Stimulated activated CD8-positive, alpha-beta memory T cell treated with anti-CD3 and anti-CD28 coated beads, Interleukin-15, amount 100 ng/mL, for 48 hours (primary cell): ENCODE measurements at places on chromosomes 4 and X.

DNA sequence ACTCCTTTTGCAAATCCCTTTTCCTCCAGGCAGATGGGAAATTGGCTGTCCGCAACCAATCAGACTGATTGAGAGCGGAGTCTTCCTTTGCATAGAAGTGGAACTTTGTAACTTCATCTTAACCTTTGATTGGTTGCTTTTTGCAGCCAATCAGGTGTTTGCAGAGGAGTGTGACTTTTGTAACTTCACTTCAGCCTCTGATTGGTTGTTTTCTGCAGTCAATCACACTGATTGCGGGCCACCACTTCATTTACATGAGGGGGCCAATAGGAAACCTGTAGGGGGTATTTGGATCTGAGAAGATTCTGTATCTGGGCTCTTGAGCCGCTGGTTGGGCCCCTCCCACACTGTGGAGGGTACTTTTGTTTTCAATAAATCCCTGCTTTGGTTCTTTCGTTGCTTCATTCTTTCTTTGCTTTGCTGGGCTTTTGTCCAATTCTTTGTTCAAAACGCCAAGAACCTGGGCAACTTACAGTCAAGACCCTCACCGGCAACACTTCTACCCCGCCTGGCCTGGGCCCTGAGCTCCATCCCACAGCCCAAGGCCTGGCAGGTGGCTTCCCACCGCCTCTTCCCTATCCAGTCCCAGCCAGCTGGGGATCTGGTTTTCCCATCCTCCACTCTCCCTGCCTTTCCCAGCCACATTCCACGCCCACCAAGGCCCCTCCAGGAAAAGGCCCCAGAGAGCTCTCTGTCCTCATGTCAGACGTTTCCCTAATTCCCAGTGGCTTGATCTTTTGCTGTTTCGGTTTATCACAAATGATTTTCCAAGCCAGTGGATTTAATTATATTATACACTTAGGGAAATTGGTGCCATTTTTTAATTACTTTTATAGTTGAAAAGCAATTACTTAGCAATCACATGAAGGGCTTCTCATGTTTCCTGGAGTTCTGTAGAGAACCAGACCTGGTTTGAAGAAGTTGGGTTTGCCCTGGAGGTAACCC, 110.2 kb upstream of the STX18 start:
- no peak for DNase-seq

GRCh38 chr4:48698029-48698971, 81.8 kb downstream of the FRYL start:
- DNase-seq, result no peak

GRCh38 chr4:98680806-98681205, 22.4 kb upstream of the TSPAN5 start:
- DNase-seq, result no peak

- no peak for DNase-seq
These were observed 7.3 kb upstream of the SH3BP2 start for GRCh38 chr4:2785613-2786012.

- no peak for DNase-seq
These were observed 73.9 kb downstream of the FAT4 start for GRCh38 chr4:125388613-125389012.

DNA sequence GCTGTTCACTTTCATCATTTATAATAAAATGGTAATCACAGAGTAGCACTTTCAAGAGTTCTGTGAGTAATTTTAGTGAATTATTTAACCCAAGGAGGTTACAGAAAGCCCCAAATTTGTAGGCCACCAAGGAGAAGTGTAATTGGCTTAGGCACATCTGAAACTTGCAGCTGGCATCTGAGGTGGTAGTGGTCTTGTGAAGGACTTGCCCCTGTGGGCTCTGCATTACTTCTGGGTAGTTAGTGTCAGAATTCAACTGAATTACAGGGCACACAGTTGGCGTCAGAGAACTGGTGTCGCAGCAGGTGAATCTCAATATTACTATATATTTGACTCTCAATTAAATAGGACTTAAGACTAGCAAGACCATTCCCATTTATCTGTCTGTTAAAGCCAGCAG, 36.9 kb downstream of the GPR174 start:
- no peak for DNase-seq

GRCh38 chrX:30822068-30822681, 66.9 kb downstream of the TAB3 start:
- DNase-seq, result no peak

GRCh38 chr4:105088110-105088879, 58.4 kb upstream of the TET2 start:
- no peak for DNase-seq

DNA sequence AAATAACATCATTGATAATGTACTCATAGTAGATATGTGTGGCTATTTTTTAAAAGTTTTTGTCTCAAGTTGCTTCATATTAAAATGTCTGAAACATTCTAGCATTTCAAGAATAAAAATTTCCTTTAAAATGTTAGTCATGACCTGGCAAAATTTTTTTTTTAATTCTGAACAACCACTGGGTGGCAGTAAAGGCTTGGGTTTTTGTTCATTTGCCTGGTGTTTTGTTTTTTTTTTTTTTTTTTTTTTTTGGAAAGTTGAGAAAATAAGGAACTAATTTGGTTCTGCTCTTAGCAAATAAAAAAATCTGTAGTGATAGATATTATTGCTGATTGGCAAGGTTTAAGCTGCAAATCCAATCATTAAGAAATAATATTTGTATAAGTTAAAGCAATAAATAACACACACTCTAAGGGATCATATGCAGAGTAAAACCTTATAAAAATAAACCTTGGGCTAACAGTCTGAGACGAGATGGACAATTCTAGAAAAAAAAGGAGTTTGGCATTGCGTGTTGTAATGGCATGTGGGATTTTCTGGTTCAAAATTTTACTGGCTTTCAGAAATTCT, 81.4 kb downstream of the CEP44 start:
- no peak for DNase-seq

- DNase-seq, result no peak
These were observed 678.6 kb downstream of the IQCM start for GRCh38 chr4:149136951-149137620.

DNA sequence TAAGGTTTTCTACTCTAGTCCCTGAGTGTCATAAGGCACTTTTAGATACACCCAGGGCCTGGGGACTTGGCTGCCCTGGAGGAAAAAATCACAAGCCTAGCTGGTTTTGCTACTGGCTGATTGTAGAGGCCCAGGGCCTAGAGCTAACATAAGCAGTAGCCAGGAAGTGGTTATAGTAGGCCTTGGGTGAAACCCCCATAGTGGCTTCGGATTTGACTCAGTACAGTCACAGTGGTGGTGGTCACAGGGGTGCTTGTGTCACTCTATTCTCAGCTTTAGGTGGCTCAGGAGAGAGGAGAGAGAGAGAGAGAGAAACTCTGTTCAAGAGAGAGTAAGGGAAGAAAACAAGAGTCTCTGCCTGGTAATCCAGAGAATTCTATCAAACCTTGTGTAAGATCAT, 194.5 kb upstream of the EDA2R start:
- DNase-seq, result no peak

DNA sequence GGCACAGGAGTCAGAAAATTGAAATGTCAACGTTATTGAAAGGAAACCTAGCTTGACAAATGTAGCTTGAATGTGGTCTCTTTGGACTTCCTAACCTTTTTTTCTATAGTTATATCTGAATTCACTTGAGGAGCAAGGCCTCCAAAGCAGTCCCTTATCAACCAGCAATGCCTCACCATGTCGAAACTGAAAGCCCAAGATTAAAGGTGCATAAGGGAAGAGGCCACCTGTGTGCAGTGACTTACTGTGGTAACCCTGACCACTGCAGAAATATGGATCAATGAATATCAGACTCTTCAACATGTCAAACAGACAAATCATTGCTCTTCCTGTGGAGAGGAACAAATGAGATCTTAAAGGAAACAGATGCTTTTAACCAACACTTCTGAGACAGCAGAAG, 95.0 kb upstream of the GIMD1 start:
- DNase-seq, result no peak

DNA sequence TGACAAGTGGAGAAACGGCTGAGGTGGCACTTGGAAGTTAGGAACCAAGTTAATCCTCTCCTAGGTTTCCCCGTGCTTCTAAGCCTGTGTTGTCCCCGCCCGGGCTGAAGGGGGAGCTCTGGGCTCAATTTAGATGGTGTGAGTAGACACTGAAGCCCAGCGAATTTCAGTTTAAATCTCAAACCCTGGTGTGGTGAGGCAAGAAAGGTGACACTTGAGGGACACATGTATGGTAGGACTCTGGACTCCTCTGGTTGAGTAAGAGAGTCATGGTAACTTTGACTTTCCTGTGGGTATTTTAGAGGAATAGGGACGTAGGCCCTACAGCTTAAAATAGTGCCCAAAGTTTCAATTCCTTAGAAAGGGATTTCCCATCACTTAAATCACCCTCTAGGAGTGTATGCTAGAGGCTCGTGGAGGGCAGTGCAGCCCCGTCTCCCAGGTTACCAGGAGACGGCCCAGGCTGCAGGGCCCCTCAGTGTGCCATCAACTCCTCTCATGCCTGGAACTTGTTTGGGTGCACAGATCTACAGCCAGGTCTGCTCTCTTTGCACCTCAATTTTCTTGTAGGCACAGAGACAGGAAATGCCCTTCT, 24.0 kb downstream of the HAND2 start:
- no peak for DNase-seq

DNA sequence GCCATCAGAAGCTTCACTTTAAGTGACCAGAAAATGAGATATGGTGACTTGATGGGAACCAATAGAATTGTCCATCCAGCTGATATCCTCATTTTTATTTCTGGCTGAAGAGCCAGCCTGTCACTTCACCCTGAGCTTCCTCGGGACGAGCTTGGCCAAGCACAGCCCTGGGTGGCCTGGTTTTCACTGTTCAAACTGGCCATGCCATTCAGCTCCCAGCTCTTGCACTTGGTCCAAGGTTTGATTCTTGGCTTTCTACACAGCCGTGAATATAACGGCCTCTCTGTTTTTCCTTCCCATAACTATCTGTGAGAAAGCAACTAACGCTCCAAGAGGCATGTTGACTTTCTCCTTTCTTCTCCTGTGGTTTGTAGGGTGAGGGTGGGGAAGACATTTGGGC, 71.9 kb downstream of the LIMCH1 start:
- no peak for DNase-seq

DNA sequence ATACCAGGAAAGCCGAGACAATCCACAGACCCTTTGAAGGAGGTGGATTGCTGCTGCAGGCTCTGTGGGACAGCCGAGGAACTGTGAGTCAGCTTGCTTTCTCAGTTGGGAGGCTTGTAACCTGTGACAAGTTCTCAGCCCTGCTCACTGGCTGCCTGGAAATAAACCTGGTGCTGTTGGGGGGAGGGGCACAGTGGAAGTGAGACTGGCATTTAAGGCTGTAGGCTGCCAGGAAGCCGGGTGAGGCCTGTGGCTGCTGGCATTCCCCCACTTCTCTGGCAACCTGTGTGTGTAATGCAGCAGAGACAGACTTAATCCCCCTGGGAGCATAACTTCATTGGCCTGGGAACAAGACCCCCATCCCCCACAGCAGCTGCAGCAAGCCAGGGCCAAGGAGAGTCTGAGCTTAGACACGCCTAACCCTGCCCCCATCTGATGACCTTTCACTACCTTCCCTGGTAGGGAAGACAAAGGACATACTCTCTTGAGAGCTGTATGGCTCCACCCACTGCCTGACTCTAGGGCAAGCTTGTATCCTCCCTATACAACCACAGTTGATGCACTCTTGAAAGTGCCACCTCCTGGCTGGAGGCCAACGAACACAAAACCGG, 64.1 kb downstream of the ALPK1 start:
- no peak for DNase-seq

- DNase-seq, result no peak
These were observed 29.2 kb downstream of the AGA start for GRCh38 chr4:177413076-177413475.
